Peyer's patch (tissue), 4 donors: ENCODE measurements at places on chromosomes 7 and 10. TPM values are rescaled to one million over a fixed set of nuclear protein-coding genes. Genes with fewer than 3 reads are reported as not detected.

DNA sequence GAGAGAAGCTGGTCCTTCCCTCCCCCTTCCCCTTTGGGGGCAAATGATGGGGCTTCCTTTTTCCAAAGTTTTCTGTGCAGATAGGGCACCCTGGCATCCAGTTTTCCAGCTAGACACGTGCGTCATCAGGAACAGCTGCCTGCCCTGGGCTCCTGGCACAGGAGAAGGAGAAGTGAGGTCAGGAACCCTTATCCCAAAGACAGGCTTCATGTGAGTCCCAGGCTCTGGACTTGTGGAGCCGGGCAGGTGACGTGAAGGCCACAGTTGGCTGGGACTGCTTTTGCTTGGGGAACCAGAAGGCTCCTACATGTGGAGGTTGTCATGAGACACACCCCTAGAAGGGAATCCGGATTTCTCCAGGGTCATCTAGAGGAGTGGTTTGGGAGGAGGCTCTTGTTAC, 66.5 kb downstream of the RBM20 start:
- no peak for DNase-seq
- H3K36me3 ChIP-seq: no peaks in the 10 kb centered on the region
- no peak overlapping the region for H3K27ac ChIP-seq
- no peaks in the 10 kb centered on the region for H3K27me3 ChIP-seq
- H3K4me3 ChIP-seq: no peak overlapping the region
- no peaks in the 10 kb centered on the region for H3K4me1 ChIP-seq

DNA sequence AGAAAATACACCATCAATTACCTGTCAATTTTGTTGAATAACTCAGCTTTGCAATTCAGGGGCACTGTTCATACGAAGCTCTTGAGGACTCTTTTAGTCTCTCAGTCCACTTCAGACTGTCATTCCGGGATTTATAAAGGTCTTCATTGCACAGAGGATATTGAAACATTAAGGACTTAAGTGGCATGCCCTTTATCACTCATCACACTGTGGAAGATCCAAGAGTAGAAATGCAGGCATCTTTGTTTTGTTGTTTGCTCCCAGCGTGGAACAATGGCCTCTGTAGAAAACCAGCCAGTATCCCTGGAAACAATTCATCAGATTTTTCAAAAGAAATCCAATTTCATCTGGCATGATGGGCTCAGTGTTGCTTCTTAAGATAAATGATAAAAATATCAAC, 66.3 kb upstream of the LRGUK start:
- no peaks in the 10 kb centered on the region for H3K4me1 ChIP-seq
- H3K36me3 ChIP-seq: no peaks in the 10 kb centered on the region
- no peak overlapping the region for H3K27ac ChIP-seq

DNA sequence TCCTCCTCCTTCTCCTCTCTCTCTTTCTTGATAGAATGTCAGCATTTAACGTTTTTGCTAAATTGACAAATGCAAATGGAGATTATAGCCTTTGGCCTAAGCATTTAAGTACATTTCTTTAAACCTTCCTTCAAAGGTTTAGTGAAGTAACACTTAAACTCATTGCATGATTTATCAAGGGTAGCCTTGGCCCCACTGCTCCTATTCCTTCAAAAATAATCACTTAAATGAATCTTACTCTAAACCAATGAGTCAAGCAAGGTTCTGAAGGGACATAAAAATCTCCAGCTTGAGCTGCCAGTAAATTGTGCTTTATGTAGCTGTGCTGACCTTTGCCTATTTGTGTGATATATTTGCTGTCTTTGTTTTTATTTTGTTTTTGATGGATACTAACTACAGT, 358.5 kb upstream of the AKR1E2 start:
- H3K27me3 ChIP-seq: no peaks in the 10 kb centered on the region
- H3K36me3 ChIP-seq: no peaks in the 10 kb centered on the region
- H3K4me3 ChIP-seq: no peak overlapping the region
- DNase-seq: no peak

DNA sequence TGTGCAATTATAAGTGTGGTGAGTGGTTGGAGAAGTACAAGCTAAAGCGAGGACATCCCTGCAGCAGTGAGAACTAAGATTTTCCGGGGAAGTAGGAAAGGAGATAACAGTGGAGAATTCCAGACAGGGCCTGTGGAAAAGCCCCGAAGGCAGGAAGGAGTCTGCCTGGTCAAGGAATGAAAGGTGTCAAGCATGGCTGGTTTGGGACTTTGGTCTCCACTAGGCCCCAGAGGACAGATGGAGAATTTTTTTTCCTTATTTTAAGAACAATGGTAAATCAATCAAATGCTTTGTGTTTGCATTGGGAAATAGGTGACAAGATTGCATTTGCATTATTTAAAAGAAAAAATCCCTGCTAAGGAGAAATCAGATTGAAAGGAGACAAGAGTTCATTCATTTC, 3.2 kb upstream of the CEP55 start:
- H3K4me3 ChIP-seq: no peak overlapping the region
- no peaks in the 10 kb centered on the region for H3K27me3 ChIP-seq
- no peak for DNase-seq

DNA sequence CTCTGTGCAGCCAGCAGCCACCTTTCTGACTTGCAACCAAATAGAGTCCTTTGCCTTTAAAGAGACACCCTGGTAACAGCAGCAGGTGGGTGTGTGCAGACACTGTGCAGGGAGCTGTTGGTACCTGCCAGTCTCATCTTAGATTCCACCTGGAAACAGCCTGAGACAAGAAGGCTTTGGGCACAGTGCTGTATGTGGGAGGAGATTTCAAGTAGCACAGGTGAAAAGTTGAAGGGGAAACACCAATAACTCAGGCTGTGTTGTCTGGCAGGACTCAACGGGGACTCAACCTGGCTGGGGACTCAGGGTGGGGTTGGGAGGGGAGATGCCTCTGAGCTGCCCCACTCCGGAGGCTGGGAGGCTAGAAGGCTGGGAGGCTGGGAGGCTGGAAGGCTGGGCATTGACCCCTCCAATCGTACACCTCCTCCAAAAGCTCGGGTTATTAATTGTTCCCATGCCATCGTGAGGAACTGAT, 6.7 kb downstream of the CPXM2 start:
- no peaks in the 10 kb centered on the region for H3K27me3 ChIP-seq
- no peaks in the 10 kb centered on the region for H3K36me3 ChIP-seq
- no peak overlapping the region for H3K4me3 ChIP-seq

GRCh38 chr10:49387071-49387470, 8.8 kb downstream of the DRGX start:
- no peak for DNase-seq
- H3K27me3 ChIP-seq: peaks cover 3% of the 10 kb centered on the region
- H3K4me1 ChIP-seq: no peaks in the 10 kb centered on the region
- no peaks in the 10 kb centered on the region for H3K36me3 ChIP-seq

DNA sequence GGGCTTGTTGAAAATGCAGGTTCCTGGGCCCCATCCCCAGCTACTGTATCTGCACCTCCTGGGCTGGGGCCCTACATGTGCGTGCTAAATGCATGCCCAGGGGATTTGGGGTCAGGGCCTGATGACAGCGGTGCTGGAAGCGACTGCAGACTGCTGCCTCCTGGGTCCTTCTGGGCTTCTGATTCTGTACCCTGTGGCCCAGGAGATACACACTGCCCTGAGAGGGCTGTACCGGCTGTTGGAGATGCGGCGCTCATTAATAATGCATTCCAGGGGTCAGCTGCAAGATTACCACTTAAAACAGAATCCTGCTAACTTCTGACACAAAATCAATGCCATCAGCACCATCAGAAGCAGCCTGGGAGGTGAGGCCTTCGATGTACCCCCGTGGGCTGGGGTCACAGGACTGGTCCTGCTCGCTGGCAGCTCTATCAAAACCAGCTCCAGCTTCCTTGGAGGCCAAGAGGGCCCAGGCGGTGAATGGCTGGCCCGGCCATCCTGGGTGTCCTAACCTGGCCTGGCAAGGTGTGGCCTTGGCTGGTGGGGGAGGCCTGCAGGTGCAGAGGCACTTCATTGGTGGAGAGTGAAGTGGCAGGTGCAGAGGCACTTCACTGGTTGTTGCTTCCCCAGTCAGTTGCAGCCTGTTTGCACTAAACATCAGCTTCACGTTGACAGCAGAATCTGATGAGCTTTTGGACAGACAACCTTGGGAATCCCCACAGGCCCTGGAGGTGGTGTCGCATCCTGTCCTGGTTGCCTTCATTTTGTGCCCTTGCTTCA, 79.2 kb downstream of the GLRX3 start:
- no peak overlapping the region for H3K4me3 ChIP-seq
- no peaks in the 10 kb centered on the region for H3K36me3 ChIP-seq
- no peak overlapping the region for H3K27ac ChIP-seq

DNA sequence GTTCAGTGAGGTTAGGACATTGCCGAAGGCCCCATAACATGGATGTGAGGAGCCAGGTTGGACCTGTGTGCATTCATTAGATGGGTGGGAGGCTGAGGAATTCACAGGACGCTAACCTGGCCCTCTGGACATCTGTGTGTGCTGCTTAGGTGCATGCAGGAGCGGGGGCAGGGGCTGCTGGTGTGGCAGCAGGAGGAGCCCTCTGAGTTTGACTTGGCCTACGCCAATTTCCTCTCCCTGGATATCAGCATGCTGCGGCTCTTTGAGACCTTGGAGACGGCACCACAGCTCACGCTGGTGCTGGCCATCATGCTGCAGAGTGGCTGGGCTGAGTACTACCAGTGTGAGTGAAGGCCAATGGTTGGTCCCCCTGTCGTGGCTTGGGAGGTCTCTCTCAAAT, 34.5 kb upstream of the MMD2 start:
- DNase-seq: no peak
- H3K4me1 ChIP-seq: no peaks in the 10 kb centered on the region
- H3K36me3 ChIP-seq: peaks cover 80% of the 10 kb centered on the region
- no peak overlapping the region for H3K27ac ChIP-seq
- no peak overlapping the region for H3K4me3 ChIP-seq

- H3K36me3 ChIP-seq: no peaks in the 10 kb centered on the region
- no peak overlapping the region for H3K4me3 ChIP-seq
Measured at GRCh38 chr7:91287371-91288084, 23.3 kb downstream of the FZD1 start.

- no peak overlapping the region for H3K27ac ChIP-seq
- no peaks in the 10 kb centered on the region for H3K27me3 ChIP-seq
- no peaks in the 10 kb centered on the region for H3K36me3 ChIP-seq
- no peak for DNase-seq
Measured at GRCh38 chr7:114793155-114793845, 128.6 kb upstream of the MDFIC start.

DNA sequence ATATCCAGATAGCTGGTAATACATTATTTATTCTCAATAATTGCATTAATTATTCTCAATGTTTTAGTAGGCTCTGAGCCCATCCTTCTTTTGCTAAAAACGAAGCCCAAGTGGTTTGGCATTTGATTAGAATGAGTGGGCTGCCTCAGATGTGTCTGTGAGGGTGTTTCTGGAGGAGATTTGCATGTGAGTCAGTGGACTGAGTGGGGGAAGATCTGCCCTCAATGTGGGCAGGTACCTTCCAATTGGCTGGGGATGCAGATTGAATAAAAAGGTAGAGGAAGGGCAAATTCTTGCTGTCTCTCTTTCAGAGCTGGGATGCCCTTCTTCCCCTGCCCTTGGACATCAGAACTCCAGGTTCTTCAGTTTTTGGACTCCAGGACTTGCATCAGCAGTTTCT, 290.6 kb upstream of the SMIM30 start:
- H3K27me3 ChIP-seq: no peaks in the 10 kb centered on the region
- no peak overlapping the region for H3K4me3 ChIP-seq
- no peak for DNase-seq
- H3K27ac ChIP-seq: no peak overlapping the region
- H3K36me3 ChIP-seq: no peaks in the 10 kb centered on the region

- no peaks in the 10 kb centered on the region for H3K36me3 ChIP-seq
- H3K4me1 ChIP-seq: peaks cover 4% of the 10 kb centered on the region
- DNase-seq: no peak
- peak overlapping the region; percentile 37 for H3K4me3 ChIP-seq
Measured at GRCh38 chr7:101857358-101857811, 40.0 kb downstream of the CUX1 start.

GRCh38 chr10:33160151-33160550, 174.3 kb downstream of the NRP1 start:
- DNase-seq: no peak
- H3K36me3 ChIP-seq: no peaks in the 10 kb centered on the region
- no peak overlapping the region for H3K4me3 ChIP-seq
- H3K4me1 ChIP-seq: no peaks in the 10 kb centered on the region

- no peak overlapping the region for H3K27ac ChIP-seq
- DNase-seq: no peak
- no peak overlapping the region for H3K4me3 ChIP-seq
- H3K27me3 ChIP-seq: no peaks in the 10 kb centered on the region
- no peaks in the 10 kb centered on the region for H3K36me3 ChIP-seq
Measured at GRCh38 chr7:75735581-75736350, 3.0 kb downstream of the HIP1 start.

- no peaks in the 10 kb centered on the region for H3K4me1 ChIP-seq
- no peaks in the 10 kb centered on the region for H3K27me3 ChIP-seq
- DNase-seq: no peak
- H3K27ac ChIP-seq: no peak overlapping the region
- H3K4me3 ChIP-seq: no peak overlapping the region
- no peaks in the 10 kb centered on the region for H3K36me3 ChIP-seq
Measured at GRCh38 chr10:70559861-70560260, 42.7 kb downstream of the PRF1 start.

TBC1D12 gene
- 24.2 TPM for total RNA-seq

CPA2 gene
- total RNA-seq: 2.7 TPM

IDI2 gene
- total RNA-seq: not detected

NACAD gene
- total RNA-seq: 5.0 TPM

KCND2 gene
- 0.54 TPM for total RNA-seq

EIF4EBP2 gene
- total RNA-seq: 129 TPM

NPC1L1 gene
- not detected for total RNA-seq

PAX4 gene
- total RNA-seq: 0.53 TPM

CTAGE6 gene
- 1.7 TPM for total RNA-seq

MOGAT3 gene
- total RNA-seq: 195 TPM

RBM20 gene
- total RNA-seq: 1.0 TPM

TOMM7 gene
- 86.6 TPM for total RNA-seq

HMX3 gene
- total RNA-seq: not detected

TMEM26 gene
- total RNA-seq: 0.53 TPM
